Fibroblast of lung (primary cell): ENCODE measurements at places on chromosomes 1 and 21.

GRCh38 chr1:53835491-53835890 is 2.6 kb downstream of the NDC1 start:
- DNase-seq: no peak

GRCh38 chr1:154747740-154748404 is 122.2 kb downstream of the KCNN3 start:
- DNase-seq: peak; percentile 27

GRCh38 chr1:203495845-203496244 is 1.9 kb downstream of the OPTC start:
- DNase-seq: no peak

DNA sequence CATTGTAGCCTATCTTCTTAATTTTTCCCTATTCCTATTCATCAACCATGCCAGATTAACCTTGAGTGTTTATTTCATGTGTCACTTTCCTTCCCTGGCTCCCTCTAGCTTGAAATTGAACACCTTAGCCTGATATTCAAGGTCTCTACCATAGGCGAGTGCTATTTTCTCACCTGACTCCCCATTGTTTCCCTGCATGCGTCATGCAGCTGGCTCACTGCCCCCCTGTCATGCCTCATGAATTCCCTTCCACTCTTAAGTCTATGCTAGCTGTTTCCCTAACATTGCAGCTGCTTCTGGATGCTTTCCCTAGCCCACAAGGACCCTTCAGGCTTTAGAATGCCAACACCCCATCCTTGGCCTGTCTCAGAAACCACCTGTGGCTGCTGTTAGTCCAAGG is 56.7 kb upstream of the CD1D start:
- peak; percentile 50 for DNase-seq

GRCh38 chr1:220281159-220281574 is 8.9 kb upstream of the RAB3GAP2 start:
- peak; percentile 62 for DNase-seq

DNA sequence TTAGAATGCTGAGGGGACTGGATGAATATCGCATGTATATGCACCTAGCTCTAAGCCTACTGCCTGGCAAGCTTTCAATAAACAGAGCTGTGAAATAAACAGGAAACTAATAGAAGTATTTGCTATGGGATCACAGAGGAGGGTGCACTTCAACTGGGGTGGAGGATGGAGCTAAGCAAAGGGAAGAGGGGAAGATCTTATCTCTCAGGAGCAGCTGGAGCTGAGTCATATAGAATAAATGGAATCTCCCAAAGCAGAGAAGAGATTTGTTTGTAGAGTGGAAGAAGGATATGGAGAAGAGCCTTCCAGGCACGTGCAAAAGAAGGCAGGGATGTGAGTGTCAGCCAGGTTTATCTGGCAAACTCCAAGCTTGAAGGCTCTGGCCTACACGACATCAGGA is 17.0 kb upstream of the KCNA10 start:
- no peak for DNase-seq

GRCh38 chr1:32047701-32048100 is 25.0 kb upstream of the TMEM39B start:
- peak; percentile 42 for DNase-seq

DNA sequence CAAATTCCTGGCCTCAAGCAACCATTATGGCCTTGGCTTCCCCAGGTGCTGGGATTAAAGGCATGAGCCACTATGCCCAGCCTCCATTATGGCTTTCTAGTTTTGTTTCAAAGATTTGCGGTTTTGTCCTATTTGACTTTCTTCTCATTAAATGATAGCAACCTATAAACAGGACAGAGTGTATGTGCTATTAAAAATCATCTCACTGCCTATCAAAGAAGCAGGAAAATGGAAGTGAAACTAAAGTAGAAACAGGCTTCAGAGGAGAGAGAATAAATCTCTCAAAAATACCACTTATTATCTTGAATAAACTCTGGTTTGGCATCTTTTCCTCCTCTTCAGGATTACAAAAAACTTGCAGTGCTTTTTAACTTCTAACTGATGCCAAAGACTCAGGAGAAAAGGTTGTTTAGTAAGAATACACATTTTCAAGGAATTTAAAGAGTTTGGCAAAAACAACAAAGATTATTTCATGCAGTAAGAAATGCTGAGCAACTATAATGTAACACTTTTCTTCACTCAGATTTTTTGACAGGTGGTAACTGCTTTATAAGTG is 28.7 kb downstream of the ACBD3 start:
- DNase-seq: peak; percentile 10

GRCh38 chr1:221104596-221104995 is 225.4 kb downstream of the HLX start:
- DNase-seq: no peak

DNA sequence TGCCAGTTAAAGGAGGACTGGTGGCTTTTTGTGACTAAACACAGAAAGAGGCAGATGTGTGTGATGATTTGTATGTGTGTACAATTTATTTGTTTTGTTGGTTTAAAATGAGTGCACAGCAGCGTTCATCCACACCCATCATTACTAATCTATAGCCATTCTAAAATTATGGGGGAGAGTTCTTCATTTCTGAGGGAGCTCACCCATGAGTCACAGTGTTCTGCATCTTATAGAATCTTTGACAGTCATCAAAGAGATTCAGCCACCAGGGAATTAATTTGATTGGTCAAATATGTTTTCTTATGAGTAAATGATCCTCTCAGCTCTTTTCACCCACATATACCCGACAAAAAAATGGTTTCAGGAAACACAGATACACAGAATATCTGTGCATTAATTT is 147.9 kb downstream of the GREM2 start:
- DNase-seq: no peak

DNA sequence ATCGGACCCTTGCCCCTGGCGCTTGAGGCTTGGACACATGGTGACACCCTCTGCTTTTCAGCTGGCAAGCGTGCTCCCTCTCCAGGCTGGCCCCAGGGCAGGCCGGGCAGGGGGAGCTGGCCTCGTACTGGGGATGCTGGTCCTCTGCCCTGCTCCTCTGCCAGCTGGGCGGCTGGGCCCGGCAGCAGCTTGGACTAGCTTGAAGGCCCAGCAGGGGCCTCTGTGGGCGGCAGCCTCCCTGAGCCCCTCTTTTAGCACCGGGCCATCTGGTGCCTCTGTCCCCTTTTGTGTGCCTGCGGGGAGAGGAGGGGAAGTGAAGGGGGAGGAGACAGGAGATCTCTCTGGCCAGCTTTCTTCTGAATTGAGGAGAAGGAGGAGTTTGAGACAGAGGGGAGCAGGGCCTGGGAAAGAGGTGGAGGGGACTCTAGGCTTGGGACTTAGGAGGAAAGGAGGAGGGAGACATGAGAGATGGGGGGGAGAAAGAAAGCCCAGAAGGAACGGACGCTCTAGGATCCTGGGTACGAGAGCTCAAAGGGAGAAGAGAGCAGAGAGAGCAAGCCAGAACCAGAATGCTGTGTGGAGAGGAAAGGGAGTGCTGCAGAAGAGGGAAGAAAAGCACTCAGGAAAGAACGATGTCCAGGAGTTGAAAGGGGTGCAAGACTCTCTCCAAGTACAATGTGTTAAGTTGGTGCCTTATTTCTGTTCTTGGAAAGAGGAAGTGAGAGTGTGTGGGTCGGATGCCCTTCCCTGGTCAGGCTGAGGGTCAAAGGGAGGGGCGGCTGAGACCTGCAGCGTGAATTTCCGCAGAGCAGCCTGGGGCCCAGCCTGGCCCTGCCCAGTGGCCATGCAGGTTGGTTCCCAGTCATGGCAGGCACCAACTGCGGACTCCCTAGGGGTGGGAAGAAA is 40.3 kb downstream of the IER5 start:
- DNase-seq: no peak

DNA sequence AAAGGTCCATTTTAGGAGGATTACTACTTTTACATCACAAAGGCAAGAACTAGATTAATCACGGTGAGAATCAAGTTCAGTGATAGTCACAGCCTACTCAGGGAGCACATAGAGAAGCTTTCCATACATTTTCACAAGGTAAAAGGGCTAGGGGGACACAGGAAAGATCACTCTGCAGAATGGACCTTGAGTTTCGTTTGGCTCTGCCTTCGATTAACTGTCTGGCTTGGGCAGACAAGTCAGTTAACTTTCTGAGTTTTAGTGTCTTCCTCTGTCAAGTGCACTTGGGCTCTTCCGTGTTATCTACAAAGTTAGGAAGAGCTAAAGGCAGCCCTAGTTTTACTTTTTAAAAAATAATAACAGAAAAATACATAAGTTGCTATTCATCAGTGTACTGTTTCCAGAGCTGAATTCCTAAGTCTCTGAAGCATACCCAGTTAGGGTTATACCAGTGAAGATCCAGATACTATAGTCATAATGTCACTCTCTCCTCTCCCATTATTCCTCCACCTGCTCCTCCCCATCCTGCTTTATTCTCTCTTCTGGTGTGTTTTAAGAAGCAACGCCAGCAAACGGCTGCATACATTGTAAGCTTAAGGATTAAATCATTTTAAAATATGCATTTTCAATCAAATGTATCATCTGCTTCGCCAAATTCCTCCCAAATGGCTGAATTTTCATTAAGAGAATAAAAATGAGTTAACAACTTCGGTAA is 1.7 kb downstream of the CEP170 start:
- DNase-seq: no peak

GRCh38 chr1:159307346-159308020 is 5.3 kb downstream of the FCER1A start:
- no peak for DNase-seq

- DNase-seq: peak; percentile 8
Observed at GRCh38 chr1:61253059-61253735, 170.8 kb downstream of the NFIA start.

DNA sequence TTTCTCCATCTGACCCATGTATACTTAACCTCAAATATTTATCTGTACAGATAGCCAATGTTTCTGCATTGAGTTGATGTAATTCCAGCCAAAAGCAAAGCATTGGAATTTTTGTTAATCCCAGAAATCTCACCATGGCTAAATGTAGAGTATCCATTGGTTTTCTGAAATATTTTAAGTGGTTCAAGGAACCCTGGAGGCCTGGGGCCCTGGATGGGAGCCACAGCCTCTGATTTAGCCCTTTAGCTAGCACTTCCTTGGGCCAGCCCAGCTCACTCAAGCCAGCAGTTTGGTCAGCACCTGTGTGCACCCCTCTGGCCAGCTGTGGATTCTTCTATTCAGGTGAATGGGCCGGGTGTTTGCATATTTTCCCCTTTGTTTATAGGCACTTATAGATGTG is 18.8 kb upstream of the EPS8L3 start:
- DNase-seq: peak; percentile 39

DNA sequence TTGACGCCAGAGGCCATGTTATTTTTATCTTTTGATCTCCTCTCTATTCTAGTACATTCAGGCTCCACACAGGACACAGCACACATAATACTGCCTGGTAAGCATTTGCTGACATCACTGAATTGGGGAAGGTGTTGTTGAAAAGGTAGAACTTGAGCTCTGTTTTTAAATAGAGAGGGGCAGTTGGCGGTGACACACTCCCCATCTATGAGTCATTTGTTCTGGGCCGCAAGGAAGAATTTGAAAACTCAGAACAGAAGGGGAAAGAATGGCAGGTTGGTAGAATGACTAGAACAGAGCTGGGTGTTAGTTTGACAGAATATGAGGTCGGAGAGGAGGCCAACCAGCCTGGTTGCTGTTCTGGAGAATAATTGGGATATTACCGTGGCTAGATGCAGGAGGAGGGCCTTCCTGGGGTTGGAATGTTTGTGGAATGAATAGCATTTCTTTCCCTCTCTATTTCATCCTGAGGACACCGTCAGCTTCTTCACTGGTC is 52.1 kb upstream of the ERRFI1 start:
- peak; percentile 94 for DNase-seq
